ENCODE measurements at places on chromosomes 6 and 20. TPM values are rescaled to one million over a fixed set of nuclear protein-coding genes. Genes with fewer than 3 reads are reported as not detected.

DNA sequence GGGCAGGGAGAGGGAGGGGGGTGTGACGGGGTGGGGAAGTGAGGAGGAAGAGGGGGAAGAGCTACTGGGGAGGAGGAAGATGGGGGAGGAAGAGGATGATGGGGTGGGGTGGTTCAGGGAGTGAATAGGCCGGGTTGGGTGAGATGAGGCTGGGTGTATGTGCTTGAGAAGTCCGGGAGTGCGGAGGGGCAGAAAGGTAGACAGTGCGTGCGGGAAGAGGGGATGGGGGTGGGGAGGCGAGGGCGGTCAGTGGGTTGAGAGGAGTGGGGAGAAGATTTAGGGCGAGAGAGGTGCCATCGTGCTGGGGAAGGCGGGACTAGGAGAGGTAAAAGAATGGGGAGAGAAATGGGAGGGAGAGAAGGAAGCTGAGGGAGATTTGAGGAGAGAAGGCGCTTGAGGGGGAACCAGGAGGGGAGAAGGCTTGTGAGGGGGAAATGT is 30.9 kb upstream of the NOTCH4 start:
- no peak for DNase-seq

GRCh38 chr6:24064832-24065231 is 61.2 kb upstream of the NRSN1 start:
- DNase-seq = no peak

DNA sequence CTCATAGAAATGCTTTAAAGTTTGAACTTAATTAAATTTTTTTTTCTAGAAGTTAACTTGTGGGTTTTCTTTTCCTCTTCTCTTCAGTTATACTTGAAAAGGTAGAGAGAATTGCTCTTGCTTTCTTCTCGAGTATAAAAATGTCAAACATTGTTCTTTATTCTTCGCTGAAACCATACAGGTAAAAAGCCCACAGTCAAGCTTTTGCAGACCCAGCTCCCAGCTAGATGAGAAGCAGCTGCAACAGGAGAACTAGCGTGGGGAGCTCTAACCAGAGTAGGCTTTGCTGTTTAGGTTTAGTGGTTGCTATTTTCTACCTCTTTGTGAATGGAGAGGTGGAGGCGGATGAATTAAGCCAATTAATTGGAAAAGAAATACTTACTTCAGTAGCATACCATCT is 102.7 kb downstream of the JARID2 start:
- DNase-seq = no peak

DNA sequence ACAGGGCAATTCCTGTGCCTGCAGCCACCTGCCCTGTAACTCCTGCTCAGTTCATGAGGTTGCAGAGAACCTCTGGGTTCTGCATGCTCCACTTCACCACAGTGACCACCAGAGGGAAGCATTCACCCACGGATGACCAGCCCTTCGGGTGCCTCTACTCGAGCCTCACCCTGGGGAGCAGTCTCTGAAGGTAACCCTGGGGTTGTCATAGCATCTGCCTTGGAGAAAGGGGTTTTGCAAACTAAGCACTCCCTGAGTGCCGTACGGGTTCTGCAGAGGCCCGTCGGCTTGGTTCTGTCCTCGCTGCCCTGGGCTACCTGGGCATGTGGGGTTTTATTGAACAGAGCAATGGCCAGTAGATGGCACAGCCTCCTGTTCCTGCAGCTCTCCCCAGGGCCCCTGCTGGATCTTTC is 10.2 kb upstream of the CST5 start:
- peak; percentile 63 for DNase-seq

DNA sequence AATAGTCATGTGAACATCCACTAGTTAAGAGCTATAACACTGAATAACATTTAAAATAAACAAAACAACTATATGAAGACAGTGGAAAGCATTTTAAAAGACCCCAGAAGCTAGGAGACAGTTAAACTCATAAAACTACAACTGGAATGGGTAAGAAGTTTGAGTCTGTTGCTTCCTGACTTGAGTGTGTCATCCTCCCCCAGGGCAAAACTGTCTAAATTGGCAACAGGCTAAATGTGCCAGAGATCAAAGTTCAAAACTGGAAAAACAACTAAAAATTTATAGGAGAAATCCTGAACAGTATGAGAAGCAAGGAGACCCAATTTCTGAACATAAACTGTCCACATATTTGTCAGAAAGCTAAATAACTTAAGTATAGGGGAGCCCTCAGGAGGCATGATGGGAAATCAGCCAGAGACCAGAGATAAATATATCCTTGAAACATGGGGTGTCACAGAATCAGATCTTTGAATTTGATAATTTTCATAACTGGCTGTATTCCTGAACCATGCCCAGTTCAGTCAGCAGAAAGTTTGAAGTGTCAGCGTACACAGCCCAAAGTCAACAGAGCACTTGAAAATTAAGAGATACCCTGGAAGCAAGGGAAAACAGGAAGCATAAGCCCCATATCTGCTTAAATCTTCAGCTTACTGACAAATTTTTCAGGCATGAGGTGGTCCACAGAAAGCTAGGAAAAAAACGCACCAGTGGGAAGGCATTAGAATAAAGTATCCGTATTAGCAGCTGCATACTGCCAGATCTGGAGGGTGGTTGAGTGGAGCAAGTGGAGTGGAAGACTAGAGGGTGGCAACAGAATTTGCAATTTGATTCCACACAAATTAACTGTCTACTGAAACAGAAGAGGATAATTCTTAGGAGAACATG is 516.1 kb upstream of the MAN1A1 start:
- DNase-seq = no peak

DNA sequence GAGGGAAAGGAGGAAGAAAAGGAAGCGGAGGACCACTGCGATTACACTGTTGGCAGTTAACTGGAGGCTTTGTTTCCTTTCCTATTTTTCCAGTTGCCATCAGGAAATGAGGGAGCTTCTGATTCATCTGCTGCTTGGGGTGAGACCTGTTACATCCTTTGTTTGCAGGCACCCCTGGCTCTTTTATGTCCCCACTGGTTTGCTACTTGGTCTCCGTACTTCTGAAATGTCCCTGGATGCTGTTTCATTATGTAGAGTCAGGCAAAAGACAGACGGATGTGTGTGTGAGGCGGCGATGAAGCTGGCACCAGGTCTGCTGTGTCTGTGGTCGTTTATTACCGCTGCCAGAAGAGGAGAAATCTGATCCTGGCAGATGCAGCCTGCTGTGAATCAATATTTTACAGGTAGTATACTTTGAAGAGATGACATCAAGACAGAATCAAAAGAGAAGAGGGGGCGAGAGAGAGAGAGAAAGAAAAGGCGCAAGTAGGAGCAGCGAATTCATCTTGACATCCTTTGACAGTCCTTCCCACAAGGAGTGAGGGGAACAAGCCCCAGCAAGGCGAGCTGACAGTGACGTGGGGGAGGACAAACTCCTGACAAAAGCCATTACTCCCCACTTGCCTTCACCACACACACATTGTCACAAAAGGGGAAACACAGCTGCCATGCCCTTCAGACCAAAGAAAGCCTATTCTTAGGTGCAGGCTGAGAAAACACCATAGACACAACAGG is 145.9 kb upstream of the FBXL4 start:
- DNase-seq = peak; percentile 9

DNA sequence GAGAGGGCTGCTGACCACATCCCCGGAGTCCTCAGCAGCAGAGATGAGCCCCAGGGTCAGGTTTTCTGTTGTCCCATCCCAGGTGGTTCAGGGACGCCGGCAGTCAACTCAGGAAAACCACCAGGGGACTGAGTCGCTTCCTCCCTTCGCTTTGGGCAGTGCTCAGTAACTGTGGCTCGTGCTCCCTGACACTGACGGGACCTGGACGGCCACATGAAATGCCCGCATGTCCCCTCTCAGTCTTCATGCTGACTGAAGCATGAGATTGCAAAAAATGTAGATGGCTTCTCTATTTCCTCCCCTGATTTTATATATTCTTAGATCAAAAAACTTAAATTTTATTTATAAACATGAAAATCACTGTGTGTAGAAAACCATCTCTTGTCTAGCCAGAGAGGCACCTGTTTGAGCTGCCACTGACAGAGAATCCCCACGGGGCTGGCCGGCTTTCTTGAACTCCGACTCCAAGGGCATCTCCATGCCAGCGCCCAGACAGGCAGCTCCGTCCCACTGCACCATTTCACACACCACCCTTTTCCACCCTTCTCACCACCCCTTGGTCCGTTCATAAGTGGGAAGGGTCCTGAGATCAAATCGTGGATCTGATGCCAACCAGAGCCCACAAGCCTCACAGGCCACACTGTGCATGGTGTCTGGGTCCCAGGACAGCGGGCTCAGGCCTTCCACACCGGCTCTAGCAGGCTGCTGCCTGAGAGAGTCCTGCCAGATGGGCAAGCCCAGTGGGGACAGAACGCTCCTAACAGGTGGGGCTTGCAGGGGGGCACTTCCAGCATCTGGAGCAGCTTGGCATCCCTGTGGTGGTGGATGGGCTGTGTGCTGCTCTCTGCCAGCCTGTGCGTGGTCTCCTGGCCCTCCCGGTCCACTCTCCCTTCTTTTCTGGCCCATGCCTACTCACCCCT is 98.2 kb downstream of the SMOC2 start:
- no peak for DNase-seq

DNA sequence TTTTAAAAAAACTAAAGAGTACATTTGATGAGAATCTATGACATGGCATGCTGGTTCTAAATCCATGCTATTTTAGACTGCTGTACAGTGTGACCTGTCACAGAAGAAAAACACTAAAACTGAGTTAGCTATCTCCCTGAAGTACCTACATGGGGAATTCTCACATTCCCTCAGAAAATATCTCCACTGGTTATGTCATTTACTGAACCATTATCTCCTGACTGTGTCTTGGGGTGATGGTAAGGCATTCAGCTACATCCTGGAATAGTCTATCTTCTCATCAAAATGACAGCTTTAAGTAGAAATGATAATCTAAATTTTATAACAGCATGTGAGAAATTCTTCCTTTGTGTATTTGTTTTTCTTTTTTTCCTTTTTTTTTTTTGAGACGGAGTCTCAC is 172.1 kb upstream of the HTR1E start:
- no peak for DNase-seq

DNA sequence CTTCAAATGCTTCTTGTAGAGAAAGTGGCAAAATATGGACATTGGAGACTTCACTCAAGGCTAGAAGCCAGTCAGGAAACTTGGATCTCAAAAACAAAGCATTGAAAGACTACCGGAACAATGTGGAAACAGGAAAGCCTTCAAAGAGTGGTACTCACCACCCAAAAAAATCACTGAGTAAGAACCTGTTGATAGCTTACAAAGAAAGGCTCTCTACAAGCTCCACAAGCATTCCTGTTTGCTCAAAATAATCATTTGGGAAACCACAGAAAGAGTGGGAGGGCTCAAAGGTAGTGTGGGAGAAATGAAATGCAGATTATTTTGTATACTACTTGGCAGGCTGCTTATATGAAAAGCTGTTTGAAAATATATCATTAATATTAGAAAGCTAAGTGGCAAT is 9.5 kb upstream of the DST start:
- DNase-seq = peak; percentile 62

- no peak for DNase-seq
These were observed 63.6 kb upstream of the NOX3 start for GRCh38 chr6:155519176-155519738.

DNA sequence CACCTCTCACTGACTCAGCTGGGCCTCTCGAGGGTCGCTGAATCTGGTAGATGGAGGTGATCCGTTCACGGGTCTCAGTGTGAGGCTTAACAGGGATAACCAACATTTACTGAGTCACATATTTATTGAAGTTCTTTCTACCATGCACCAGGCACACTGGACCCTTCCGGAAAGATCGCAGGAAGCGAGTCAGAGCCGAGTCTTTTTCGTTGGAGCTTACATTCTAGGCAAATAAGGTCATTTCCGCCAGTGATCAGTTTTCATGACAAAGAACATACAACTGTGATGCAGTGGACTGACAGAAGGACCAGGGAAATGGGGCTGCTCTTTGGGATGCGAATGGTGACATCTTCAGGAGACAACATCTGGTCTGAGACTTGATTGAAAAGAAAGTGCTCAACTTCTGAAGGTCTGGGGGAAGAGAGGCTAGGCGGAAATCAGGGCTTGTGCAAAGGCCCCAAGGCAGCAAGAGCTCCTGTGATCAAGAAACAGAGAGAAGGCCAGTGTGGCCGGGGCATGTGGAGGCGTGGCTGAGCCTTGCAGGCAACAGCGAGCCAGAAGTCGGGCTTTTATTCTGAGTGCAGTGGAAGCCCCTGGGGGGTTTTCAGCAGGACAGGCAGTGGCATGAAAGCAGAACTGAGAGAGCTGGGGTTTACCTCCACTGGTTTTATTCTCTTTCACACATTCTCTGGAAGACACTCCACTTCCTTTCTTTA is 56.7 kb downstream of the APCDD1L start:
- DNase-seq = peak; percentile 81

Gene USP49
- total RNA-seq = 3.1 TPM
